ENCODE measurements at places on chromosomes 1 and 21.

- no peak for DNase-seq
These were observed 408.7 kb downstream of the NCAM2 start for GRCh38 chr21:21406921-21407320.

DNA sequence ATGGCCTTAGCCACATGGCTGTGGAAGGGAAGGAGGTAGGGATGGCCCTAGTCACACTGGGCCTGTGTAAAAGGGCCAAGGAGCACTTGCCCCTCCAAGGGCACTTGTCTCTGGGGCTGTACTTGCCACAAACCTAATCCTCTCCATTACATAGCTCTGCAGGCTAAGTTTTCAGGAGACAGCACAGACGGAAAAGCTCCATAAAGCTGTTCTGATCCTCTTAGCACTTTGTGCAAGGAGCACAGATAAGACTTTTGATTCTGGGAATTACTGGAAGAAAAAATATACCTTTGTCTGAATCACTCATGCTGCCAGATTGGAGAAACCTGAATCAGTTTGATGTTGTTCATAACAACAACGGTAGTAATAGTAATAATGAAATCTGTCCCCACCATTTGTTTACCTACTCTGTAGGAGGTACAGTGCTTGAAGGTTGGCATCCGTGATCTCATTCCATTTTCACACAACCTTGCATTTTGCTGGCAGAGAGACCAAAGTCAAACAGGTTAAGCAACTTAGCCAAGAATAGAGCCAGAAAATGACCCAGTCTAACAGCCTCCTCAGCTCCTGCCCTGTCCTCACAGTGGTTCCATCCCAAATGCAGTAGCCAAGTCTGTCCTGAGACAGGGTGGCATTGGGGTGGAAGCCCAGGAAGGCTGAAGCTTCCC lies 207.1 kb downstream of the ROR1 start:
- DNase-seq: no peak

DNA sequence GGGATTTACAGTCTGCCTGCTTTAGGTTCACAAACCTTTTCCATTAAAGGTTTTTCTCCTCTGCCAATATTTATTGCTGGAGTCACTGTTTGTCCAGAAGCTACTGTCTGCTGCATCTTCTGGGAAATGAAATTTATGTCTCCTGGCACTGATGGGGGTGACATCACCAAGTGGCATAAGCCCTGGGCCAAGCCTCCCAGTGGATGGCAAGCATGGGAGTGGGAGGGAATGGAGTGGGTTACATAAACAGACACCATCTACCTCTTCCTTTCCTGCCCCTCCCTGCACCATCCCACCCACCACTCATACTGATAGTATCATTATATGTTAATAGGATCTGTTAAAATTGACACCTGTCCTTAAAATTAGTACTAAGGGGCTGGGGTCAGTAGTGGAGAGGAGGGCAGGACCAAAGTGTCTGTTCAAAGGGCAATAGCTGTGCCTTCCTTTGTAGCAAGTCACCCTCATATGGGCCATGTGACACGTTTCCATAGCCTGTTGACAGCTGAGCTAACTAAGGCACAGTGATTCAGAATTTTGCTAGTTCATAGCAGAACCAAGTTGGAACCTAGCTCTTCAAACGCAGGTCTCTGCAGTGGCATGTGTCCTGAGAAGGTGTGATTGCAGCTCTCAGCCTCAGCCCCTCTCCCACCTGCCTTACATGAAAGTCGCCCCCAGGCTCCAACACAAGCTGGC lies 71.0 kb downstream of the MAB21L3 start:
- DNase-seq: no peak

- DNase-seq: no peak
These were observed 19.5 kb downstream of the PODN start for GRCh38 chr1:53081384-53082066.

DNA sequence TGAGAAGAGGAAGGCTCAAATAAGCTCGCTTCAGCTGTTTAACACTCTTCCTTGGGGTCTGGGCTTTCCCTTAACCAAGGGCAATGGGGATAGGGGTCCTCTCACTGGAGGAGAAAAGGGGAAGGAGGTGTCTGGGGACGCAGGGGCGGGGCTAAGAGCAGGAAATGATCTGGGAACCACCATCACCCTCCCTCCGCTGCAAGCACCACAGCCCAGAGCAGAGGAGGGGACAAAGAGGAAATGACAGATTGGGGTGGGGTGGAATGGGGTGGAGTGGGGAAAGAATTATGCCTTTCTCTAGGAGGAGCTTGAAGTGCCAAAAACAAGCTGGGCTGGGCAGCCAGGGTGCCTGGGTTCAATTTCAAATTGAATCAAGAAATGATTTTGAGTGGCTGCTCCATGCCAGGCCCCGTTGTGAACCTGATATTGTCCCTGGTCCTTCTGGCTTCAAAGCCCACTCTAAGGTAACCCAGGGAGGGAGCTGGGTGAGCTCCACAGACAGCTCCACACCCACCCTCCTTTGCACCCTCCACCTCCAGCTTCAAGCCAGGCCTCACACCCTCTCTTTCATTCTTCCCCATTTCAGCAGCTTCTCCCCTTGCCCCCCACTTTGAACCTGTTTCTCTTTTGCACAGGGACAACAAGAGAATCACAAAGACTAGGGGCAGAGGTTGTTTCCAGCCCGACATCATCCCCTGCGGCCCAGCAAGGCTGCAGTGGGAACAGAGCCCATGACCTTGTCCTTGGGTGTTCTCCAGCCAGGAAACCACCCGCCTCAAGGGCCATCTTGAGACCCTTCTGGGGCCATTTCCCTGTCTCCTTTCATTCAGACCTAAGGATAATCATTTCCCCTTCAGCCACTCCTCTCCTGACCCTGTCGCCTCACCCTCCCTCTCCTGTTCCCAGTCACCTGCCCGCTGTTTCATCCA lies 1.1 kb downstream of the ARHGAP30 start:
- DNase-seq: no peak

- no peak for DNase-seq
These were observed 47.7 kb upstream of the DNASE2B start for GRCh38 chr1:84350550-84350949.

GRCh38 chr21:29237110-29238052 lies 61.3 kb upstream of the BACH1 start:
- DNase-seq: no peak

- no peak for DNase-seq
These were observed 38.7 kb upstream of the NEK7 start for GRCh38 chr1:198118134-198118533.

DNA sequence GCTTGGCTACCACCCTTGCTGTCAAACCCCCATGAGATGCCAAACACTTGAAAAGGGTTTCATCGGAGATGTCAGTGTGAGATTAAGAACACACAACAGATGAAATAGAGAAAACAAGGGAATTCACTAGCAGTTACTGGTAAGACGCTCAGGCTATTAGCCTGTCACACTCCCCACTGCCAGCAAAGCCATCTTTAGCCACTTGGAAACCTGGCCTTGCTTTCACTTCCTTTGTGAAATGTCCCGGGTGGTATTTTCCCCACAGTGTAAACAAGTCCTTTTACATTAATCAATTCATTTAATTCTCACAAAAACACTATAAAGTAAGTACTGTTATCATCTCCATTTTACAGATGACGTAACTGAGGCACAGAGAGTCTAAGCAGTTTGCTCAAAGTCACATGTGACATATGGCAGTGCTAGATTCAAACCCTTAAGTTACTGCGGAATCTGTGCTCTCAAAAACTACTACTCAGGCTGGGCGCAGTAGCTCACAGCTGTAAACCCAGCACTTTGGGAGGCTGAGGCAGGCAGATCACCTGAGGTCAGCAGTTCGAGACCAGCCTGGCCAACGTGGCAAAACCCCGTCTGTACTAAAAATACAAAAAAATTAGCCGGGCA lies 32.7 kb upstream of the KHDRBS1 start:
- DNase-seq: no peak

GRCh38 chr1:201912832-201913231 lies 24.1 kb downstream of the SHISA4 start:
- DNase-seq: no peak

DNA sequence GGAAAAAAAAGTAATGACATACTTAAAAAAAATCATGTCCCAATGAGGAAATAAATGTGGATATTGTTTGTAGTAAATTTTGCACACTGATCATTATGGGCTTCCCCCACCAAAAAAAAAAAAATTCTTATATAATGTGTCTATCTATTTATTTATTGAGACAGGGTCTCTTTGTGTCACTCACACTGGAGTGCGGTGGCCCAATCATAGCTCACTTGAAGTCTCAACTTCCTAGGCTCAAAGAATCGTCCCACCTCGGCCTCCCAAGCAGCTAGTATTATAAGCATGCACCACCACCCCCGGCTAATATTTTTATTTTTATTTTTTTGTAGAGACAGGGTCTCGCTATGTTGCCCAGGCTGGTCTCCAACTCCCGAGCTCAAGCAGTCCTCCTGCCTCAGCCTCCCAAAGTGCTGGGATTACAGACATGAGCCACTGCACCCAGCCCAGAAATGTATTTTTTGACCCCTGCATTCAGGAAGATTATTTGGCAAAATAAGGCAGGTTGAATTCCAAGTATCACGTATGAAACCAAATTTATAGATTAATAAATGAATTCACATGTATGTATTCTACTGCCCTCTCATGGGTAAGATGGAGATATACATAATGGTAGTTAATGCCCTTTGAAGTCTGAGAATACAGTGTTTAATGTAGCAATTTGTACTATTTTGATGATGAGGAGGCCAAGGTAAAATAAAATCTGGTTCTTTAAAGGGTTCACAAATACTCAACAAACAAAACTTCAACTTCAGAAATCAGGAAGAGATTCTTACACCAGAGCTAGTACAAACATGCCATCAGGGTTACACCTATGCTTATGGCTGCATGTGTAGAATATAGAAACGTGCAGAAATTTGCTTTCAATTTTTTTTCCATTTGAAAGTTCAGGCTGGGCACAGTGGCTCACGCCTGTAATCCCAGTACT lies 1.4 kb upstream of the DENND2C start:
- no peak for DNase-seq

DNA sequence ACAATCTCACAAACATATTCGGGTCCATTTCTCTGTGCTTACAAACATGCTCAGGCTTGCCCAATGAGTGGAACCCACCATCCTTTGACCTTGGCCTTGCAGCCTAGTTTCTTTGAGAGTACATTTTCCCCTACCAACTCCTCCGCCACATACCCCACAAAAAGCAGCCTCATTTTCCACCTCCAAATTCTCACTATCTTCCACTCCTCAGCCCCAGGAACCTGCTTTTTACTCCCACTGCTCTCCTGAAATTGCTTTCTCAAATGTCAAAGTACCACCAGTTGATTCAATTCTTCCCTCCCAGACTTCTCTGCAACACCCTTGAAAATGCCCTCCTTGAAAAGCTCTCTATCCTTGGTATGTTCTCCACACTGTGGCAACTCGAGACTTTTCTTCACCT lies 103.8 kb downstream of the RUNX1 start:
- no peak for DNase-seq

Data from iPS DF 19.7 (cell line).